Stomach (tissue), 19 donors: ENCODE measurements at places on chromosomes 5 and 9. TPM values are rescaled to one million over a fixed set of nuclear protein-coding genes. Genes with fewer than 3 reads are reported as not detected.

DNA sequence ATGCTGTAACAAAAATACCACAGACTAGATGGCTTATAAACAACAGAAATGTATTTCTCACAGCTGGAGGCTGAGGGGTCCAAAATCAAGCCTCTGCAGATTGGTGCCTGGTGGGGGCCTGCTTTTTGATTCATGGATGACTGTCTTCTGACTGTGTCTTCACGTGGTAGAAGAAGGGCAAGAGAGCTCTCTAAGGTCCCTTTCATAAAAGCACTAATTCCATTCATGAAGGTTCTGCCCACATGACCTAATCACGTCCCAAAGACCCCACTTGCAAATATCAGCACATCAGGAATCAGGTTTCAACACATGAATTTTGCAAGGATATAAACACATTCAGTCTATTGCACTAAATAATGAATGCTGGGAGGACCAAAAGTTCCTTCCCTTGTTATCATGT lies 278.4 kb downstream of the MARCHF11 start:
- DNase-seq, result no peak

CER1 gene
- total RNA-seq, result not detected

DNA sequence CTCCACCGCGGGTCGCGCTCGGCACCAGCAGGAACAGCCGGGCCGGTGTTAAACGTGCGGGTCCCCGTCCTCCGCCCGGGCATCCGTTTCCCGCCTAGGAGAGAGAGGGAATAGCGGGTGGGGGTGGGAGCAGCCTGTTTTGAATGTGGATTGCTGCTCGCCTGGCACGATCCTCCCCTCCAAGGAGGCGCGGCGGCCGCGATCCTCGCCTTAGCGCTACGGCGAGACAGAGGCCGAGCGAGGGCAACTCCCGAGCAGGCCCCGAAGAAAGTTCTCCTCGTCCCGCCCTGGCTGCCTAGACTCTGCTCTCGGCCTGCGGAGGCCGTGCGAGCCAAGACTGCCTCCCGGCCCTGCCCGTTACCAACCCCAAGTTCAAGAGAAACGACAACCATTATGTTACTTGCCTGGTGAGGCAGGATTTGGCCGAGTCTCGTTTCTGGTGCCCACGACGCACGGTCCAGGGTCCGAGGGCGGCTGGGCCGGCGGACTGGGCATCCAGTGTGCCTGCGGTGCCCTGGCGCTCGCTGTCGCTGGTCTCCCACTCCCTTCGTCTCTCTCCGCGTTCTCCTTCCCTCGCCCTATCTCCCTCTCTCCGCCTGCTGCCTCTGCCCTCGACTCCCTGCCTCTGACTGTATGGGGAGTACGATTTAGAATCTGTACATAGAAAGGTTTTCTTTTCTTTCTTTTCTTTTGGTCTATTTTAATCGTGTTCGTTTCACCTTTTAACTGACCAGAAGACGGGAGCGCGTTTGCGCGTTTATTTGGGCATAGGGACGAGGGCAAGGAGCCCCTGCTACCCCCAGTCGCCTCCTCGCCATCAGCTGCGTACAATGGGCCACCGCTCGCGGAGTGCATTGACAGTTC lies 724 bp downstream of the NR2F1-AS1 start:
- DNase-seq, result no peak

DNA sequence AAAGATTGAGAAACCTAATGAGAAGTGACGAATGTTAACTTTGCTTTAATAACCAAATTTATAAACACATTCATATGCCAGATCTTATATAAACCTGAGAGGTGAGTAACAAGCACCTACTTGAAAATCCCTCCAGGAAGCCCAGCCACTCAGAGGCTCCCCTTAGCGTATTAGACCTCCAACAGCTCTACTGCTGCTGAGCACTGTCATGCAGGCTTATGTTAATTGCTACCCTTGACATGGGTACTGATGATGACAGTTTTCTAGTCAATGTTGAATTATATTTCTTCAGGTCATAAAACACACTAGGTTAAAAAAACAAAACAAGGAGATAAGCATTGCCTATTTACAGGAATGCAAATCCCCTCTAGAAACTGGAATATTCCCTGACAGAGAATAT lies 161.2 kb downstream of the MPDZ start:
- no peak for DNase-seq

CD72 gene
- total RNA-seq, result not detected

TGFBR1 gene
- total RNA-seq, result 56.8 TPM

C7 gene
- total RNA-seq, result 195 TPM

- no peak for DNase-seq
Observed at GRCh38 chr9:109113254-109113653, 6.5 kb downstream of the TMEM245 start.

FAM120AOS gene
- 40.3 TPM for total RNA-seq

DNA sequence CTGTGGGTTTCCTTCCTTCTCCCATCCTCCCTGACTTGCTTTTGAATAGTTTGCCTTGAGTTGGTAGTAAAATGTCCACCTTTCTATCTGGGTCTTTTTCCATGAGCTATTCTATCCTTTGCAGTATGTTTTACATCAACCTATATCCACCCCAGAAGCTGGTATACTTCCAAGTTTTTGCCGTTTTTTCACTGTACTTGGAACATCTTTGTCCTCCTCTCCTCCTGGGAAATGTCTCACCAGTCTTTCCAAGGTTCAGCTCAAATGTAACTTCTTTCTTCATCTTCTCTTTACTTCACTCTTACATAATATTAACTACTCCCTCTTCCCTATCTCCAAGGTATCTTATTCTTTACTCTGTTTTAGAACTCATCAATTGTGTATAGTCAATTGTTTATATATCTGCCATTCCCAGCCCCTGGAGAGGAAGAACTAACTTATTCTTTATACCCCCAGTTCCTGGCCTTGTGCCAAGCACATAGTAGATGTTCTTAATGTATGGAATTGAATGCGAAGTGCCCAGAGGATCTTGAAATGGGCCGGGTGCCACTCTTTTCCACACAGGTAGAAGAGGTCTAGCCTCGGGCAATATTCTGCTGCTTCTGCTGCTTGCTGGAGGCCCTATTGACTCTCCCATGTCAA lies 34.9 kb upstream of the SLC1A3 start:
- DNase-seq, result no peak

GRCh38 chr5:72649449-72649848 lies 142.2 kb upstream of the ZNF366 start:
- peak; percentile 26 for DNase-seq

DNA sequence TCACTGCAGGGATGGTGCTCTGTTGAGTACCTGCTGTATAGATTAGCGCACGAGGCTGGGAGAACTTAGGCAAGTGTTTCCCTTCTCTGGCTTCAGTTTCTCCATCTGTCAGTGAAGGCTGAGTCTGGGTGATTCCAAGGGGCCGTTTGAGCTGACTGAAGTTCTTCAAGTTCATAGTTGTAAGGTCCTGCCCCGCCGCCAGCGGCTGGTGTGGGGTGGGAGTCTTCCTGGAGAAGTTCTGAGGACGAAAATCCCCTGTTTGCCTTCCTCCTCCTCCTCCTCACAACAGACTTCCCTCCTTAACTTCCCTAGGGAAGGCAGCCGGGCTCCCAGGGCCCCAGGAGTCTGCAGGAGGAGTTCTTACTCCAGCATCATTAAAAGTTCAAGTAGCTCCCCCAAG lies 1.7 kb upstream of the HRCT1 start:
- no peak for DNase-seq
